ENCODE measurements at places on chromosomes 5 and 9. TPM values are rescaled to one million over a fixed set of nuclear protein-coding genes. Genes with fewer than 3 reads are reported as not detected.

The OR1J2 gene
- total RNA-seq, result not detected

The TMEM174 gene
- total RNA-seq, result not detected

The PCDHGA5 gene
- 11.2 TPM for total RNA-seq

The GGTA1 gene
- 6.9 TPM for total RNA-seq

The INSL6 gene
- not detected for total RNA-seq

The CDC25C gene
- not detected for total RNA-seq

The PCDHB7 gene
- 6.7 TPM for total RNA-seq

The KCNN2 gene
- total RNA-seq, result 20.5 TPM

The FOXD4L4 gene
- total RNA-seq, result 5.2 TPM

The C5orf58 gene
- not detected for total RNA-seq

The PCDHA9 gene
- total RNA-seq, result 4.3 TPM

The FRMPD1 gene
- total RNA-seq, result 6.3 TPM

The POLR3G gene
- total RNA-seq, result 7.9 TPM

The DRD1 gene
- 16.9 TPM for total RNA-seq

The LRRC19 gene
- not detected for total RNA-seq

The BARX1 gene
- not detected for total RNA-seq
